ENCODE measurements at places on chromosomes 1 and 21.

GRCh38 chr1:226901421-226901820 is 31.0 kb downstream of the PSEN2 start:
- DNase-seq = no peak

DNA sequence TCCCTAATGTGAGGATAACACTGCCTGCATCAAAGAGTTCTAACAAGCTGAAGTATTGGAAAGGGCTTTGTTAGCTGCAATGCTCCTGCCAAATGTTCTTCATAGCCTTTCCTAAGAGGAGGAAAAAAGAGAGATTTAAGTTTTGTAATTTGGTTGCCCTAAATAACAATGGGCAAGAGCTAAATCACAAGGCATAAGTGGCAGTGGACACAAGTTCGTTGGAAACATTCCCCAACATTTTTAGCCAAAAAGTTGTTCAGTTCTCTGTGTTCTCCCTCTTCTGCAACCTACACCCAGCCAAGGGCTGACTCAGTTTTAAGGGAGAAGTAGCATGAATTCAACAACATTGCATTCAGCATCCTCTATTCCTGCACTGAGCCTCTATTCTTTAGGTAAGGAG is 2.6 kb upstream of the UQCRHL start:
- no peak for DNase-seq

GRCh38 chr1:11757047-11757446 is 4.9 kb upstream of the C1orf167 start:
- DNase-seq = no peak

GRCh38 chr1:147167365-147167764 is 4.9 kb downstream of the PRKAB2 start:
- no peak for DNase-seq

- DNase-seq = no peak
Observed at GRCh38 chr1:228809621-228810394, 74.5 kb downstream of the RHOU start.

- DNase-seq = no peak
Observed at GRCh38 chr1:209850342-209850979, 22.7 kb downstream of the UTP25 start.

- DNase-seq = no peak
Observed at GRCh38 chr1:100348549-100349144, 3.7 kb upstream of the CDC14A start.

- DNase-seq = no peak
Observed at GRCh38 chr1:235429143-235429542, 61.9 kb downstream of the TBCE start.

GRCh38 chr1:61186753-61187152 is 104.4 kb downstream of the NFIA start:
- DNase-seq = no peak

DNA sequence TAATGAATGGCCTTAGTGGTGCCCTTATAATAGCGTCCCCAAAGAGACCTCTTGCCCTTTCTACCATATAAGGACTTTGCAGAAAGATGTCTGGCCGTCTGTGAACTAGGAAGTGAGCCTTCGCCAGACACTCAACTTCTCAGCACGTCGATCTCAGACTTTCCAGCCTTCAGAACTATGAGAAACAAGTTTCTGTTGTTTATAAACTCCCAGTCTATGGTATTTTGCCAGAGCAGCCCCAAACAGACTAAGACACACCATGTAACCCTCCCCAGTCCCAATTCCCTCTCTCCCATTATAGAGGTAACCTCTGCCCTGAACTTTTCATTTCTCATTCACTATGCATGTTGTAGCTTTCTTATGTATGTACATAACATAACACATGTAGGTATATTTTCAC is 55.7 kb downstream of the NID1 start:
- DNase-seq = no peak

DNA sequence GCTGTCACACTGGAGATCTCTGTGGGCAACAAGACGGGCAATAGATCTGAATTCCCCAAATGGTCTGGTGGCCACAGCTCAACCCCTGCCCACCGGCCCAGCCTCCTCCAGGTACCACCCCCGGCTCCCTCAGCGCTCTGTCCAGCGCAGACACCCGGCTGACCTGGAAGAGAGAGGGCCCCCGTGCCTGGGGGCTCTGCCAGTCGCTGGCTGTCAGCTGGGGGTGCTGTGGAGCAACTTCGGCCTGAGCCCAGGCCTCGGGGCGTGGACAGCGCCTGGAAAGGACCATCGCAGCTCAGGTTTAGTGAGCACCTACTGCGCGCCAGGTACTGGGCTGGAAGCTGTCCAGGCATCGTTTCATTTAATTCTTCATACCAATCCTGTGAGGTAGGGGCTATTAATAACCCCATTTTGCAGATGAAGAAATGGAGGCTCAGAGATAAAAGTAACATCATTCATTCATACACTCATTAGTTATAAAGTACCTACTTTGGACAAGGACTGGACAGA is 51.0 kb downstream of the AHDC1 start:
- DNase-seq = no peak

- no peak for DNase-seq
Observed at GRCh38 chr1:119655154-119655553, 7.1 kb upstream of the ZNF697 start.

DNA sequence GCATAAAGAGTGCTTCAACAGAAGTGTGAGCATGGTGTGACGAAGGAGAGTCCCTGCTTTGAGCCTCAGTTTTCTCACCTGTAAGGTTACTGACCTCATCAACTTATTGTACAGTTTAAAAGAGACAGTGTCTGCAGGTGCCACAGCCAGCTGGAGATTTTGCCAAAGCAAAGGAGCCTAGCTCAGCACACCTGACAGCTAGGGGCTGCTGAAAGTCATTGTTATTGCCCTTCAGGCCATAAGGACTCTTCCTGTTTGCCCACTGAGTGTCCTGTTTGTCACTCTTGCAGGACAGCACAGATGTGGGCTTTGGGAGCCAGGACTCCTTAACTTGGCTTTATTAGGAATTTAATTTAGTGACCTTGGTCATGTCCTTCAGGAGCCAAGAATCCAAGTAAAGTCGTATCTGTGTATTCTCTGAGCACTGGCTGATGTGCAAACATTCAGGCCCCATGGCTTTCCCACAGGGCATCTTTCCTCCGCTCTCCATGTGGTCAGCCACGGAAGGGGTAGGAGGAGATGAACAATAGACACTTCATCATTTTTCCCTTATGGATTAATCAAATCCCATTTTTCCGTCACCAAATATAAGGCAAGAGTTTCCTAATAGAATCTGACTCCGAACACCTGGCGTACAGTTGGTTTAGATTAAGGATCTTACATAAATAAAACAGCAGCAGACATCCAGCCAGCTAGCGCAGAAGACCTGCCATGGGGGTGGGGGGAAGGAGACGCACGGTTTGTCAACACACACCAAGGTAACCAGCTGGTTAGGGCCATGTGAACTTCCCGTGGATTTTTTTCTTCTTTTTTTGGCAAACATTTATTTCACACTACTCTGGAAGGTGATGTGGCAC is 43.1 kb upstream of the KANK4 start:
- no peak for DNase-seq

DNA sequence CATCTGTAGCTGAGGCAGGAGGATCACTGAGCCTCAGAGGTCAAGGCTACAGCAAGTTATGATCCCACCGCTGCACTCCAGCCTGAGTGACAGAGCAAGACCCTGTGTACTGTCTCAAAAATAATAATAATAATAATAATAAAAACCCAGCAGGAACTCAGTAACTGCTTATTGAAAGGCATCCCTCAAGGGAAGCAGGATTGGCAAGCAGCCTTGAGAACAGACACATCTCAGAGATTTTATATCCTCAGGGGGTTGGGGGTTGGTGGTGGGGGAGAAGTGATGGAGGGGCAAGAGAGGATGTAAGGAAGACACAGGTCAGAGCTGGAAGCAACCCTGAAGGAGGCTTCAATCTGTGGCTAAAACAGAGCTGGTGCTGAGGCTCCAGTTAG is 29.6 kb downstream of the GNB1 start:
- no peak for DNase-seq

DNA sequence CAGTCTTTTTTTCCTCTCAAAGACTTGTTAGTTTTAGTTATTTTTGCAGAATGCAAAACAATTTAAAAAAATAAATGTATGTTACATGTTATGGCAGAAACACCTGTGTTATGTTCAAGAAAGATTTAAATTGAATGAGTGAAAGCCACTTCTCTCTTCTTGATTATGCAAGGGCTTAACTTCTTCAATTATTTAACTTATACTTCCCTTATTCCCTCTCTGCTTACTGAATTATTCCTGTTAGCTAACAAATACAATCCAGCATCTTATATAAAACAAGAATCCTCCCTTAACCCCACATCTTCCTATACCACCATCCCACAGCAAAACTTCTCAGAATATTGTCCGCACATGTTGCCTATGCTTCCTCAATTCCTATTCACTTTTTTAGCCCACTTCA is 10.7 kb upstream of the FCER1A start:
- DNase-seq = no peak

GRCh38 chr1:243558576-243558975 is 291.5 kb downstream of the AKT3 start:
- no peak for DNase-seq

GRCh38 chr1:30313176-30313575 is 410.2 kb downstream of the MATN1 start:
- no peak for DNase-seq

DNA sequence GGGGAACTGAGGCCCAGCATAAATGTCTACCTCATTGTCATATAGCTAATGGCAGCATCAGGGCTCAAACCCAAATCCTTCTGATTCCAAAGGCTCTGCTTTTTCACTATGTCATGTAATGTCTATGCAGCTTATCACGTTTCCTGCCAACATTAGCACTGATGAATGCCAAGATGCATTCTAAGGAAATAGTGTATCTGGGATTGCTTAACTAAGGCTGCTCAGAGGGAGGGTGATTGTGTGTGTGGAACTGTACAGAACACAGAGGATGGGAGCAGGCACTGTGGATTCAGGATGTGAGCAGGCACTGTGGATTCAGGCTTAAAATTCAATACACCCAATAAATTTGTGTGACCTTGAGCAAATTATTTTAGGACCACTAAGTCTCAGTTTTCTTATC is 456.4 kb upstream of the DEPDC1 start:
- DNase-seq = no peak

DNA sequence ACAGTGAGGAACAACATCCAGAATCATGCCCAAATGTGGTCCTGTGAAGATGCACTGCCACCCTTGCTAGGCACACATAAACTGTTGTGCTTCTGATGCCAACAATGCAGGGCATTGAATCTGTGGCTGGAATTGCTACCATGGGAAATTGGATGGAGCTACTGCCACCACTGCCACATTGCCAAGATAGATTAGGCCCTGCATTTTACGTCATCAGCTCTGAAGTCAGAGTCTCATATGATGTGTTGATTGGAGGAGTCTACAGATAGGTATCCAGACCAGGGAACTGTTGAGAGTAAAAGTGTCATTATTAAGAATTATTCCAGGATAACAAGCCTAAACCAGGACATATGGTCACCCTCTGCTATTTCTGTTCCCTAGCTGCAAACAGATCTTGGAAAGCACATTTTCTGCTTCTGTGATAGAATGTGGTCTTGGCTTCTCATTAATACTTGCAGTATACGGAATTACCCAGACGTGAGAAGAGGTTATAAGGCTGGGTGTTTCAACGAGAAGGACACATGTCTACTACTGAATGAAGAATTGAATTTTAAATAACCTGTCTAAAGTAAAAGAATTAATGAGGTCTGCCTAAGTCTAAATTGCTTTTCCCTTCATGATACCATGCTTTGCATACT is 106.6 kb downstream of the TNNI3K start:
- DNase-seq = no peak

DNA sequence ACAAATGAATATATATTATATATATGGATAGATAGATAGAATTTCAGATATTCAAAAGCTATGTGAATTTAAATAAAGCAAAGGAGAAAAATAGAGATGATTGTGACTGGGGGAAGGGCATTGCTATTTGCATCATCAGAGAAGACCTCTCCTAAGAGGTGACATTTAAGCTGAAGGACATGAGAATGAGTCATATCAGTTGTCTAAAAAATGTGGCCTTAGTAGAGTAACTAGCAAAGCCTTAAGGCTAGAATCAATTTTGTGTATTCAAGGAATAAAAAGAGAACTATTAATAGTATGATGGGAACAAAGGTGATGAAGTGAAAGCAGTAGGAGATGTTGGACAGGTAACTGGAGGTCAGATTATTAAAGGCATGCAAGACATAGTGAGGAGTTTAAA is 34.8 kb upstream of the SLC35F3 start:
- DNase-seq = no peak

- DNase-seq = no peak
Observed at GRCh38 chr1:24786191-24786590, 40.9 kb downstream of the CLIC4 start.

- DNase-seq = no peak
Observed at GRCh38 chr1:163414778-163415177, 93.0 kb downstream of the NUF2 start.

DNA sequence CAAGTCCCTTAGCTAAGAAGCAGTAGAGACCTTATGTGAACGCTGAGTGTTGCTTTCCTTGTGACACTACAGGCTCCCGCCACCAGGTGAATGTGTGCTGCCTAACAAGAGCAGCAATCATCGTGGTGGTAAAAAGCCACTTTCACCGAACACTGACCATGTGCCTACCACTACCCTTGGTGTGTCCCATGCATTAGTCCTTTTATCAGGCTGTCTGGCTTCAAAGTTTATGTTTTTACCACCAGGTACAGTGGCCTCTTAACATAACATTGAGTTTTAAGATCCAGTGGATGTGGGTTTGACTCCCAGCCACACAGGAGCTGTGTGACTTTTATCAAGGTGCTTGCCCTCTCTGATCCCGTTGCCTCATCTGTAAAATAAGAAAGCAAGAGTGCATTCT is 1.7 kb downstream of the C1QB start:
- DNase-seq = no peak

- no peak for DNase-seq
Observed at GRCh38 chr1:204266504-204267034, 52.8 kb upstream of the GOLT1A start.

DNA sequence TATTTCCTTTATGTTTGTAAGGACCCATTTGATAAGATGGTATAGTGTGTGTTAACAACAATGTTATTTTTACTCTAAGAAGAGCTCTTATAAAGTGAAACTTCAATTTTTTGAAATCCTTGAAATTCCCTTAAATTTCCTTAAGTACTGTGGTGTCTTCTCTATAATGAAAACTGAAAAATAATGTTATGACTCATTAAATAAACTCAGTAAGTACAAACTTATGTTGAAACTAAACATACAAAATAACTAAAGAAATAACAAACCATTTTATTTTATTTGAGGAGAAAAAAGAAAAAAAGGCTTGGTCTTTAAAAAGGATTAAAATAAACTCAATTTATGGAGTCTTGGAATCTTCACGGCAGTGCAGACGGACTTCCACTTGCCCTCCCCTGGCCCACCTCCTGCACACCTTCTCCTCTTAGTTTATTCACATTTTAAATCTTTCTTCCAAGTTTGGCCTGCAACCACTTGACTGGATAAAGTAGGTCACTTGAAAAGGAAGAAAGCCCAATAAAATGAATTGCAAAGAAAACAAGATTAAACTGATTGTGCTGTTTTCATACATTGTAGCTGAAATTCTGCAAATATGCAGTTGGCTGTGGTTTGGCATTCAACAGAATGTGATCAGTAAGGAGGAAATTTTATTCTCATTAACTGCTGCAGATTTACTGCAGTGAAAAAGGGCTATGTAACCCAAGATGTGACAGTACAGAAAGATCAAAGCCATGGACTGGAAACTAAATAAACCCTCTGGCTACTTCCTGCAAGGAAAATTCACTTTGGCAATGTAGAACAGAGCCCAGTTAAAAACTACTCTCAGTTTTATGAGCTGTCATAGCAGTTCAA is 48.5 kb upstream of the SCYL3 start:
- peak; percentile 51 for DNase-seq

- no peak for DNase-seq
Observed at GRCh38 chr1:82978461-82979324, 1020.2 kb downstream of the TTLL7 start.
